Mesendoderm (in vitro differentiated cells): ENCODE measurements at places on chromosomes 12 and 14.

GRCh38 chr12:65839027-65839426, 14.7 kb downstream of the HMGA2 start:
- DNase-seq = no peak

GRCh38 chr12:57142121-57142520, 5.3 kb downstream of the LRP1-AS start:
- DNase-seq = no peak

GRCh38 chr12:79954037-79954610, 19.2 kb upstream of the PPP1R12A start:
- DNase-seq = no peak

GRCh38 chr14:104898195-104898558, 26.5 kb upstream of the PLD4 start:
- no peak for DNase-seq

DNA sequence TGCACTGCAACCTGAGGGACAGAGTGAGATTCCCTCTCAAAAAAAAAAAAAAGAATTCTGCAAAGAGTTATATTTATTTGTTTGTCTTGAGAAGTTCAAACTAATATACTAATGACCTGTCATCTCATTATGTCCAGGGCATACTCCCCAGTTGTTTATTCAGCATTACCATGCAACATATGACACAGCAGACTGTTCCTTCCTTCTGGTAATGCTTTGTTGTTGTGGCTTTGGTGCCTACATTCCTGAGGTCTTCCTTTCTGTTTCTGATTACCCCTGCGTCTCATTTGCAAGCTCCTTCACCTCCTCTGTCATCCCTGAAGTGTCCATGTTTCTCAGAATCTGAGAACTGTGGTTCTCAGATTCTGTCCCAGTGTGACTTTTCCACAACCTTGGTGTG, 55.3 kb downstream of the DERA start:
- peak; percentile 19 for DNase-seq

DNA sequence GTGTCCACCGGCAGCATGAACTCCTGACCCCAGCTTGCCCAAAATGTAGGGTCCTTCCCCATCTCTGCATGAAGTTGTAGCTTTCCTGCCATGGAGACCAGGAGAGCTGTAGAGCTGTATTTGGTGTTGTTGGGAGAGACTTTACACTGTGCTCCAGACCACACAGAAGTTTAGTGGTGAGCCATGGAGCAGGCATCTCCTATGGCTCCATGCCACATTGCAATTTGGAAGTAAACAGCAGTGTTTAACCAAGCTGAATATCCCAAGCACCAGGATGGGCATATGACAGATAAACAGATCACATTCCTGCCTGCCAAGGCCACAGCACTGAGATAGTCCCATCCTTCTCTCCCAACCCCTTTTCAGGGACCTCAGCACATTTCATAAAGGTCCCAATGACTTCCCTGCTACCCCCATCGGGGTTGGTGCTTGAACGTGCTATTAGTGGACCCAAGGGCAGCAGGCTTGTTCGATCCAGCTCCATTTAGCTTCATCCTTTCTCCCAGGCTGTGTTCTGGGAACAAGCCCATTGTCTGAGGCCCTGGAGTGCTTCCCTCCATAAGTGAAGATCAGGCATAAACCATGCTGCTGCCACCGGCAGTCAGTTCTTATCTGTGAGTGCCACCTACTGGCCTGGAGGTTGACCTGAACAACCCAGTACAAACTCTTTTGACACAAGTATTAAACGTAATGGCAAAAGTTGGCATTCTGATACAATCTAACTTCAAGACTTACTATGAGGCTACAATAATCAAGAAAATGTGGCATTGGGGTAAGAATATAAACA, 172.3 kb upstream of the ATXN7L3B start:
- DNase-seq = peak; percentile 73

- no peak for DNase-seq
Observed at GRCh38 chr14:99258876-99259726, 12.9 kb downstream of the BCL11B start.

DNA sequence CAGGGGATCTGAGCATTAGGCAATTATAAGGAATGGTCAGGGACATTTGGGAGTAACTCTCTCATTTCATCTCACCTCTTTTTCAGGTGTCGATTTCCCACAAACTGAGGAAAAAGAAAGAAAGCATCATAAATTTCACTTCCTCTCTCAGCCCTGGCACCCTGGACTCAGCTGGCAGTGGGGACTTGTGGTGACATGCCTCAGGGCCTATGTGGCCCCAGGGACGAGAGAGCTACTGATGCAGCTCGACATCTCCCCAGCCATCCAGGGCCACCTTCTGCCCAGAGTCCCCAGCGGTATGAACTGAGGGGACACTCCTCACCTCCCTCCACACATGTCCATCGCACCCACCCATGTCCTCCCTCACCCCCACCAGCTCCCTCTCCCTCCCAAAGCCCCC, 11.7 kb downstream of the TNFRSF1A start:
- no peak for DNase-seq

GRCh38 chr14:92677087-92677668, 71.2 kb downstream of the LGMN start:
- DNase-seq = no peak

GRCh38 chr12:93839064-93839463, 161.9 kb downstream of the CRADD start:
- DNase-seq = no peak

DNA sequence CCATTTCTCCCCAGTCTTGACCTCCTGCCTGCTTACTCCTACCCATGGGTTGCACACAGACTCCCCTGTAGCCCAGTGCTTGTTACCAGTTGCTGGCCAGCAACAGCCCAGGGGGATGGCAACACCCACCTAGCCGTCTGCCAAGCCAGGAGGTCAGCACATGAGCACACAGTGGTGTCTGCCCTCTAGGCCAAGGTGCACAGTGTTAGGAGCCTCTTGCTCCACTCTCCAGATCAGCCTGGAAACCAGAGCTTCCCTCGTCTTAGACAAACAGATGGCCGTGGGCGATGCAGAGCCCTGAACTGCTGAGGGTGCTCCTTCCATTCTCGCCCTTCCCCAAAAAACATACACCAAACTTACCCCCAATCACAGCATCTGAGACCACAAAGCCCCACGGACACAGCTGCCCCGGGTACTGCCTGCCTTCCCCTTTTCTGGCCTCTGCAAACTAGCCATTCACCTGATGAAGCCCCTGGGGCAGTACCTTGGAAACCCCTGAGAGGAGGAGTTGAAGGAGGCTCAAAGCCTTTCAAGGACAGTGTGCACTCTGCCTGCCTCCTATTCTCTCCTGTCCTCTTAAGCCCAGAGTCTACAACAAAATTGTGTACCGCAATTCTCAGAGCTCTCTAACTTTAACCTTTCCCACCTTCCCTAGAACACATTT, 1.0 kb upstream of the GPD1 start:
- no peak for DNase-seq

- peak; percentile 84 for DNase-seq
Observed at GRCh38 chr14:73634011-73634833, 10.6 kb upstream of the DNAL1 start.

DNA sequence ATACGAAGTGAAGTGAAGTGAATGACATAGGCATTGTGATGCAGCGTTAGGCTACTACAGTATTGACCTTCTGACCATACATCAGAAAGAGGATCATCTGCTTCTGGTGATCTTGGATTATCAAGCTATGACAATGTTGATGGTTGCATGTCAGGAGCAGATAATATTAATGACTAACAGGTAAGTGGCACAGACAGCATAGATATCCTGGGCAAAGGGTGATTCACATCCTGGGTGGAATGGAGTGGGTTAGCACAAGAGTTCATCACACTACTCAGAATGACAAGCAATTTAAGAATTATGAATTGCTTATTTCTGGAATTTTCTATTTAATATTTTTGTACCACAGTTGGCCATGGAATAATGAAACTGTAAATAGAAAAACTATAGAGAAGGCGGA, 397.9 kb upstream of the ATP2B1 start:
- no peak for DNase-seq

DNA sequence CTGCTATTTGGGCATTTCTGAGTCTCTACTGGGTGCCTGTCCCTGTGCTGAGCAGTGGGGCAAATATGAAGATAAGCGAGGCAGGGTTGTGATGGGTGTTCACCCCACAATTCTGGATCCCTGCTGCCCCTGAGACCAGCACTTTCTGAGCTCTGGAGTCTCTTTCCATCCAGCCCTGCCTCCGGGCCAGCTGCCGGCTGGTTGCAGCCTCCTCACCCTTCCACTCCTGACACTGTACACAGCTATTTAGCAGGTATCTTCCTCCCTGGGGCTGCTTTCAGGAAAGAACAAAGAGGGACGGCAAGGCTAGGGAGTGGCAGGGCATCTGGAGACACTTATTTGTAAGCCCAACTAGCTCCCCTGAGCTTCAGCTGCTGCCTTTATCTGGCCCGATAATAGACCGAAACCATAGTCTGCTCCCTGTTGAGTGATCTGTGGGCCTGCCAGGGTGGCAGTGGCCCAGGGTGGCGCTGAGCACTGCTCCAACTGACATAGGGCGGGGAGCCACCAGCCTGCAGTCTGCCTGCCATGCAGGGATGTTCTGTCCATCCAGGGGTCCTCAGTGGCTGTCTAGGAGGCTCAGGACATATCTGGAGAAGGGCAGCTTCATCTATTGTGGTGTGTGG, 7.6 kb upstream of the KRT80 start:
- DNase-seq = no peak

DNA sequence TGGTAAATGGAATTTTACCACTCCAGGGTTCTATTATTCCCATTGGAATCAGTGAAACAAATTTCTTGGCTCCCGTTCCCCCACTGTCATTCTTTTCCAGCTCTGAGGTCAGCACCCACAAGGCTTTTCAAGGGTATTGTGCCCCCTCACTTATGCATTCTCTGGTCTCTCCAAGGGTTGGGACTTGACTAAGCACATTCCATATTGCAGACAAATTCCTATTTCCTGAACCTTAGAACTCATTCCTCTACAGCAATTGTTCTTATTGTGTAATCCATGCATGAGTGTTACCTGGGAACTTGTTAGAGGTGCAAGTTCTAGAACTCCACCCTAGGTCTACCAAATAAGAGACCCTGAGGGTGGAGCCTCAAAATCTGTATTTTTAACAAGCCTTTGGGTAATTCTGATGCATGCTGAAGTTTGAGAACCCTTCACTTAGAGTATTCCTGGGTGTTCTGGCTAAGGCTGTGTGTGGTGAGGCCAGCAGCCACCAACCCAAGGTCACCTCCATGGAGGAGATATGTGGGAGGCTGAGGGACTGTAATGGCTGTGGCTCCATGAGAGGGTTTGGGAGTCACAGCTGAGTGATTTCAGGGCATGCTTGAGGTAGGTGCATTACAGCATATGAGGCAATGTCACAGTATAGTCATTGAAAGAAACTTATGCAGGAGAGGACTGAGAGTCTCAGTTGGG, 150.9 kb downstream of the TTC6 start:
- DNase-seq = no peak

GRCh38 chr12:53756300-53757100, 4.7 kb upstream of the CISTR start:
- DNase-seq = no peak

DNA sequence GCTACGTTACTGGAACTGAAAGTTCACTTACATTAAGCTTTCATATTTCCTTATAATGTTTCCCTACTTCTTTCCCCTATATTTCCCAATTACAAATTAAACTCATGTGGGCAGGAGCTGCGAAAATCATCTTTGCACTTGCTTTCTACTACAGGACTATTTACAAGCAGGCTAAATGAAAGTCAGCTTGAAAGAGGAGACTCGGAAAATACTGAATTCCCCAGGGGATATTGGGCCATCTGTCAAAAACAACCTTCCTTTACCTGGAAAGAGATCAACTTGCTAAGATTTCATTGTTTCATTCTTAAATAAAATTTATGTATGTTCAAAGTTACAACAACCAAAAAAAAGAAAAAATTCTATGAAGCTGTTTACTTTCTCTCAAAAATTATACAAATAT, 92.8 kb upstream of the BBS10 start:
- no peak for DNase-seq

DNA sequence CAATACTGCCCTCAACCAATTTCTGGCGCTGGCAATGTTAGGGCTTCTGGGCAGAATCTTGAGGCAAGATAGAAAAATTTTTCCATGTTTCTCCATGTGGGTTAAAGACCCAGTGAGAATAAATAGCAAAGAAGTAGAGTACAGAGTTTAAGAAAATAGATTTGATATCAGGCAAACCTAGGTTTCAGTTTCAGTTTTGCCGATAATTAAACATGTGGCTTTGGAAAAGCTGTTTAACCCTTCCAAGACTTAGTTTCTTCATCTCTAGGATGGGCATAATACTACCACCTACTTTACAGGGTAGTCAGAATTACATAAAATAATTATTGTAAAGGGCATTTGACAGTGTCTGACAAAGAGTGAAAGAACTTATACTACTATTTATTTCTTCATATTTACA, 360.4 kb downstream of the PCNX1 start:
- DNase-seq = no peak

DNA sequence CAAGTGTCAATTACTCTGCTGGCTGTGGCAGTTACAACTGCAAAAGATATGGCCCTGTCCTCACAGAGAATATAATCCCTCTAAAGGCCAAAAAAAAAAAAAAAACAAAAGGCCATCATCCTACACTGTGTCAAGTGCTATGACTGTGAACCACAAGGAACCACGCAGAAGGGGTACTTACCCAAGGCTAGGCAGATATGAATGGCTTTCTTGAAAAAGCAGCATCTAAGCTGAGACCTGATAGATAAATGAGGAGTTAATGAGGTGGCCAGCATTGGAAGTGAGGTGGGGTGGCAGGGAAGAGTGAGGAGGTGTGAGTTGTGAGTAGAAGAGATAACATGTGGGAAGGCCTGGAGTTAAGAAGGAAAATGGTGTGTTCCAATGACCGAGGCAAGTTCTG, 16.4 kb upstream of the IL22 start:
- DNase-seq = peak; percentile 72

GRCh38 chr14:62002642-62003041, 240.4 kb downstream of the SNAPC1 start:
- DNase-seq = no peak

DNA sequence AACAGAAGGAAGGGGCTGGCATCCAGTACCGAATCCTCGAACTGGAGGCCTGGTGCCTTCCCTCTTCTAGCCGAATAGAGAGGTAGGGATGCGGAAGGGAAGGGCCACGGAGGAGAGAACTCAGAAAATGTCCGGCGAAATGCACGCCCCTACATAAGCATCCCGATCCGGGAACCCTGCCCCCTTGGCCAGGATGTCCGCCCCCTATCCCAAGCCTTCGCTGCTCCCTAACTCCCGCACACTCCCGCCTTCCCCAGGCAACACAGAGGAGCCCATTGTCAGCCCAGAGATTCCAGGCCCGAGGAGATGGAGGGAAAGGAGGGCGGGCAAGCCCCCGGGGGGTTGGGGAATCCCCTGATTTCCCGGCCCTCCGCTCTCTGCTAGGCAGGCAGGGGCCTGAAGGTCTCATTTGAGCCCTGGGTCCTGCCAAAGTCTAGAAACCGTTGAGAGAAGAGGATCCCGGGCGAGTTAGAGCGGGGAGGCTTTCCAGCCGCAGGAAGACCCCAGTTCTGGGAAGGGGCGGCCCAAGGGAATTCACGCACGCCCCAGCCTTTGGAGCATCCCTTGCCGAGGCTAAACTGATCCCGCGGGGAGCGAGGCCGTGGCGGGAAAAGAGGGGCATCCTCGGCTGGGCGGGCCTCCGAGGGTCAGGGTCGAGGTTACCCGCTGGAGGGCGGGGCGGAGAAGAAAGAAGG, 569 bp upstream of the ARHGEF40 start:
- peak; percentile 86 for DNase-seq

GRCh38 chr12:108788076-108788782, 56.9 kb upstream of the CORO1C start:
- DNase-seq = no peak
